ENCODE measurements at places on chromosomes 4 and X. TPM values are rescaled to one million over a fixed set of nuclear protein-coding genes. Genes with fewer than 3 reads are reported as not detected.

Gene NXF2
- total RNA-seq: not detected

Gene ARHGAP36
- not detected for total RNA-seq

DNA sequence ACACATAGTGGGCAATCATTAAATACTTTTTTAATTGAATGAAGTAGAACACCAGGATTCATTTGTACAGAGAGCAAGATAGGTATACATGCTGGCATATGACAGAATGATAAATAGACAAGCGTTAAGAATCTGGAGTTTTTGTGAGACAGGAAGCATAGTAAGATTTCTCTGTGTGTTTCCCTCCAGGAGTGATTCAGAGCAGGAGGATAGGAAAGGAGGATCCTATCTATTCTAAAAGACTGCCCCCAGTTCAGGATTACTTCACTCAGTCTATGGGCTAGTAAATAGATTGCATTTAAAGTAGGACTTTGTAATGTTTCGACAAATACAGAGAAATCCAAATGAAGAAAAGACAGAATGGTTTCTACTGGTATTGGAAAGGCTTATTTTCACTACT, 423.7 kb downstream of the PDGFC start:
- DNase-seq: no peak

- no peak for DNase-seq
Observed at GRCh38 chr4:83646538-83647239, 110.8 kb downstream of the GPAT3 start.

GRCh38 chrX:97938706-97939105, 1055.0 kb downstream of the RPA4 start:
- no peak for DNase-seq

Data from ureter (tissue), 1 donor.